ENCODE measurements at places on chromosomes 4 and X.

DNA sequence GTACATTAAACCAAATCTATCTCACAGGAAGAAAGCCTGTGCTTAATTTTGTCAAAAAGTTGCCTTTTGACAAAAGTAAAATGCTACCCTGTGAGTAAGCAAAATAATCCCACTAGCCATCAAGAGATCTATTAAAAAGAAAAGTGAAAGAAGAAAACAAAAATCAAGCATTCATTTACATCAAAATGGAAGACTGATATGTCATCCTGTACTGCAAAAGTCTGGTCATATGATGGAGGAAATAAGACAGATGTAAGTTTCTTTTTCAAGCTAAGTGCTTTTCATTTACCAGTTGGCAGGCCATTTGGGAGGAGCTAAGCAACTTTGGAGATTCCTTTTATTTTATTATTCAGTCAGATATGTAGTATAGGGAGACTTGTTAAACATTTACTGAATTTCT lies 387.4 kb downstream of the SPOCK3 start:
- H3K27me3 ChIP-seq = no peaks in the 10 kb centered on the region
- no peaks in the 10 kb centered on the region for H3K36me3 ChIP-seq
- H3K27ac ChIP-seq = no peak overlapping the region
- no peaks in the 10 kb centered on the region for H3K4me1 ChIP-seq
- no peak overlapping the region for H3K4me3 ChIP-seq

DNA sequence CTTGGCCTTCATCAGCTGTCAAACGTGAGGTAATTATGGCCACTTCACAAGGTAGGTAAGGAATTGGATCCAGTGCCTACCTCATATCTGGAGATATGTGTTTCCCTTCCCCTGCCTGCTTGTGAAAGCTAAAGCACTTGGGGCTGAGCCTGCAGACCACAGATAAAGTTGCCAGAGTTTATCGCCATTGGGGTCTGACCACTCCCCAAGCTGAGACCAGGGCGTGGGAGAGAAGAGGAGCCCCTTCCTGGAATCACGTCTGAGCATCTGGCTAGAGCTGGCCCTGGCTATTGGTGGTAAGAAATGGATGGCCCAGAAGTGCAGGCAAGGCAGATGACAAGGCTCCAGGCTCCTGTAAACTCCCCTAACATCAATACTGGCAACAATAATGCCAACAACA lies 2.7 kb downstream of the ALAS2 start:
- no peak overlapping the region for H3K27ac ChIP-seq
- no peak for DNase-seq
- H3K36me3 ChIP-seq = no peaks in the 10 kb centered on the region
- no peaks in the 10 kb centered on the region for H3K27me3 ChIP-seq
- no peaks in the 10 kb centered on the region for H3K4me1 ChIP-seq
- H3K4me3 ChIP-seq = no peak overlapping the region

- H3K4me3 ChIP-seq = no peak overlapping the region
- H3K36me3 ChIP-seq = no peaks in the 10 kb centered on the region
- peak; percentile 16 for DNase-seq
- H3K4me1 ChIP-seq = no peaks in the 10 kb centered on the region
These were observed 153.5 kb downstream of the SLC10A7 start for GRCh38 chr4:146368209-146368608.

DNA sequence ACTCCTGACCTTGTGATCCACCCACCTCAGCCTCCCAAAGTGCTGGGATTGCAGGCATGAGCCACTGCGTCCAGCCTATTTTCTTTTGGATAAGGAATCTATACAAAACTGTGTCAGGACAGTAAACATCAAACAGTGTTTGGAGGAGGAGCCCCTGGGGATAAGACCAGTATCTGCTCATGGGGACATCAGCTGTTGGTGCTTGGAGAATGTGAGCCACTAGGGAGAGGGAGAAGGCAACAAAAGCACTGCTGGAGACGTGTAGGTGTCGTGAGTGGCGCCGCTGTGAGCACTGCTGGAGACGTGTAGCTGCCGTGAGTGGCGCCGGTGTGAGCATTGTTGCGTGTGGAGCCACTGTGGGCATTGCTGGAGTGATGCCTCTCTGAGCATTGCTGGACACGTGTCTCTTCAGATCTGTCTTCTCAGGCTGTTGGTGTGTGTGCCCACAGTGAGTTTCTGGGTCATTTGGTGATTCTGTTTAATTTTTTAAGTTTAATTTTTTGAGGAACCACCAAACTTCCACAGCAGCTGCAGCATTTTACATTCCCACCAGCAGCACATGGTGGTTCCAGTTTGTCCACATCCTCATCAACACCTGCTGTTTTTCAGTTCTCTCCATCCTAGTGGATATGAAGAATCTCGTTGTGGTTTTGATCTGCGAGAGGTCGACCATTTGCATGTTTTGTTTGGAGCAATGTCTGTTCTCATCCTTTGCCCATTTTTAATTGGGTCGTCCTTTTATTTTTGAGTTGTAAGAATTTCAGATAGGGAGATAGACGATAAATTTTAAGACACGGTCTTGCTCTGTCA lies 19.0 kb downstream of the DGKQ start:
- H3K27ac ChIP-seq = no peak overlapping the region
- H3K4me3 ChIP-seq = no peak overlapping the region
- no peaks in the 10 kb centered on the region for H3K27me3 ChIP-seq
- peaks cover 5% of the 10 kb centered on the region for H3K36me3 ChIP-seq
- no peak for DNase-seq

- no peaks in the 10 kb centered on the region for H3K36me3 ChIP-seq
- H3K4me3 ChIP-seq = no peak overlapping the region
- DNase-seq = no peak
These were observed 324.2 kb downstream of the TMA16 start for GRCh38 chr4:163818673-163819072.

- no peaks in the 10 kb centered on the region for H3K36me3 ChIP-seq
- H3K4me1 ChIP-seq = peaks cover 10% of the 10 kb centered on the region
- H3K27me3 ChIP-seq = no peaks in the 10 kb centered on the region
- no peak overlapping the region for H3K4me3 ChIP-seq
- H3K27ac ChIP-seq = peak overlapping the region; percentile 83
- peak; percentile 95 for DNase-seq
These were observed 581.1 kb downstream of the INPP4B start for GRCh38 chr4:142264961-142265360.

DNA sequence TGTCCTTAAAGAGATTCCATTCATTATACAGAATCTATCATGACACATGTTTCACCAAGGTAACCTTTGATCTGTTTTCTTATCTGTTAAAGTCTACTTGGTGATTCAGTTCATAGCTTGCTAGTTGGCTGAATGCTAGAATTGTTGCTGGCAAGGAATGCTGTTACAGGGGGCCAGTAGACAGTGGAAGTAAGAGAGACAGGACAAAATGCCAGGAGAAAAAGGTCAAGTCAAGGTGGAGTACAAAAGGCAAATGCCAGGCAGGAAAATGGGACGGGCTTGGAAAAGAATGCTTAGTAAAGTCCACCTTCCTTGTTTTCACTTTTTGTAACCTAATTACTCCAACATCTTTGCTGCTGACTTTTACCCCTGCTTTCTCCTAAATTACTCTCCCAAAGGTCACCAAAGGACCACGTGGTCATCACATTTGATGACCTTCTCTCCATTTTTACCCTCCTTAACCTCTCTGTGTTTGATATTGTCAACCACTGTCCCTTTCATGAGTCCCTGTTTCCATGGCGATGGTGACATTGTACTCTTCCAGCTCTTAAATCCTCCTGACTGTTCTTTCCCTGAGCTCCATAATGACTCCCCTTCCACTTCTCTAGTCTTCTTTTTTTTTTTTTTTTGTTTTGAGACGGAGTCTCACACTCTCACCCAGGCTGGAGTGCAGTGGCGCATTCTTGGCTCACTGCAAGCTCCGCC lies 24.5 kb upstream of the TAPT1 start:
- H3K4me1 ChIP-seq = peaks cover 9% of the 10 kb centered on the region
- peak; percentile 83 for DNase-seq
- no peak overlapping the region for H3K4me3 ChIP-seq
- no peaks in the 10 kb centered on the region for H3K27me3 ChIP-seq

DNA sequence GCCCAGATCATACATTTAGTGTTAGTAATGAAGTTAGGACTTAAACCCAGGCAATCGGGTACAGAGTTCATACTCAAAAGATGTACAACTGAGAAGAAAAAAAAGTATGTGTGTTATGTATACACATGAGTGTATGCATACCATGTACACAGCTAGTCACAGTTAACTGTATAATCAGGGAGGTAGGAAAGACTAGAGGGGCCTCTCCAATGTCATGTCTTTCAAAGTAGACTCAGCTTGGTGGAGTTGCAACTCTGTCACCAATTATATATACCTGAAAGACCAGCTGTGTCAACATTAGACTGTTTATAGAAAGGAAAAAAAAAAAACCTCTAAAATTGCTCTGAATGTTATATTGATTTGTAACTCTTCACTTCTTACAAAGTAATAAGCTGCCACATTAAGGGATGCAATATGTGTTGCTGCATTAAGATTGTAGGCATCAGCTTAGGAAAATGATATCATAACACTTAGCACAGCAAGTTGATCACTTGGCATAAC lies 167.5 kb downstream of the DCTD start:
- H3K4me1 ChIP-seq = no peaks in the 10 kb centered on the region
- no peak for DNase-seq
- no peak overlapping the region for H3K4me3 ChIP-seq
- no peaks in the 10 kb centered on the region for H3K36me3 ChIP-seq

GRCh38 chr4:176308441-176308840 lies 11.3 kb upstream of the SPCS3 start:
- H3K36me3 ChIP-seq = no peaks in the 10 kb centered on the region
- H3K4me3 ChIP-seq = no peak overlapping the region
- H3K27me3 ChIP-seq = no peaks in the 10 kb centered on the region
- no peak for DNase-seq

DNA sequence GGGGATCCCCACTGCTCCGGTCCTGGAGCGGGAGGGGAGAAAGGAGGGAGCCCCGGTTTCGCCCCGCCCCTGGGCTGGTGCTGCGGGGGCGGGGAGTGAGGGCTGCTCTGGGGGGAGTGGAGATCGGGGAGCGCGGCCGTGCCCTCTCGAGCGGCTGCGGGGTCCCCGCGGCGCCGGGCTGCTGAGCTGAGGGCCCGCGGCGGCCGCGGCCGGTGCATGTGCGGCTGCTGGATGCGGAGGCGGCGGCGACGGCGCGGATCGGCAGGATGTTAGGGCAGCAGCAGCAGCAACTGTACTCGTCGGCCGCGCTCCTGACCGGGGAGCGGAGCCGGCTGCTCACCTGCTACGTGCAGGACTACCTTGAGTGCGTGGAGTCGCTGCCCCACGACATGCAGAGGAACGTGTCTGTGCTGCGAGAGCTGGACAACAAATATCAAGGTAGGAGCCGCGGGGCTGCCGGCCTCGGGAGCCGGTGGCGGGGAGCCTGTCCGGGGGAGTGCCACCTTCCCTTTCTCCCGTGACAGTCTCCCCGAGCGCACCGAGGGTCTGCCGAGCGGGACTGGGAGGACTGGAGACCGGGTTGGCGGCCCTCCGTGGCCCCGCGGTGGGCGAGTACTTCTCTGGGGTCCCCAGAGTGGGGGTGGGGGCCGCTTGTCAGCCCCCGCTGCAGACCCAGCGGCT lies at the start of gene ING2:
Gene ING2, plus strand, starts transcription at position 129 of the 681 bp plus-strand sequence. Its CDS starts 138 bp downstream, at position 267.
- peak within 1 kb of the TSS; percentile 89 for H3K4me3 ChIP-seq
- no peaks in the 10 kb centered on the region for H3K36me3 ChIP-seq
- H3K27ac ChIP-seq = peak within 1 kb of the TSS; percentile 95
- DNase-seq = no peak
- peaks cover 2% of the 10 kb centered on the region for H3K4me1 ChIP-seq

- H3K27ac ChIP-seq = no peak overlapping the region
- no peaks in the 10 kb centered on the region for H3K27me3 ChIP-seq
- no peak overlapping the region for H3K4me3 ChIP-seq
- no peak for DNase-seq
- no peaks in the 10 kb centered on the region for H3K4me1 ChIP-seq
- no peaks in the 10 kb centered on the region for H3K36me3 ChIP-seq
These were observed 183.8 kb downstream of the COL25A1 start for GRCh38 chr4:109118635-109119034.

- no peaks in the 10 kb centered on the region for H3K36me3 ChIP-seq
- no peaks in the 10 kb centered on the region for H3K4me1 ChIP-seq
- no peak overlapping the region for H3K27ac ChIP-seq
These were observed 34.0 kb downstream of the LDOC1 start for GRCh38 chrX:141142946-141143345.

GRCh38 chr4:85732124-85732523 lies 257.2 kb downstream of the ARHGAP24 start:
- DNase-seq = no peak
- H3K4me1 ChIP-seq = no peaks in the 10 kb centered on the region
- H3K27ac ChIP-seq = no peak overlapping the region

DNA sequence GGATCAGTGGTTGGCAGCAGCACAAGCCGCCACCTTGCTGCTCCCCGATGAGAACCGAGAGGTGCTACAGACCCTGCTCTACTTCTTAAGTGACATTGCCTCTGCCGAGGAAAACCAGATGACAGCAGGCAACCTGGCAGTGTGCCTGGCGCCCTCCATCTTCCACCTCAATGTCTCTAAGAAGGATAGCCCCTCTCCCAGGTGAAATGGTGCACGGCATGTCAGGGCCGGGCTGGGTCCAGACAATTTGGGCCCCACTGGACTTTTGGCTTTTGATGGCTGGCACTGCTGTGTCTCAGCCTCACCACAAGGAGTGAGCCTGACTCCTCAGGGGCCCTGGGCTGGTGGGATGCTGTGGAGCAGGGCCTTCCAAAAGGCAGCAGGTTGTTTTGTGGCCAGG lies 74.1 kb downstream of the STARD8 start:
- no peak overlapping the region for H3K27ac ChIP-seq
- no peaks in the 10 kb centered on the region for H3K4me1 ChIP-seq
- DNase-seq = no peak
- H3K36me3 ChIP-seq = no peaks in the 10 kb centered on the region
- H3K27me3 ChIP-seq = no peaks in the 10 kb centered on the region
- H3K4me3 ChIP-seq = no peak overlapping the region

DNA sequence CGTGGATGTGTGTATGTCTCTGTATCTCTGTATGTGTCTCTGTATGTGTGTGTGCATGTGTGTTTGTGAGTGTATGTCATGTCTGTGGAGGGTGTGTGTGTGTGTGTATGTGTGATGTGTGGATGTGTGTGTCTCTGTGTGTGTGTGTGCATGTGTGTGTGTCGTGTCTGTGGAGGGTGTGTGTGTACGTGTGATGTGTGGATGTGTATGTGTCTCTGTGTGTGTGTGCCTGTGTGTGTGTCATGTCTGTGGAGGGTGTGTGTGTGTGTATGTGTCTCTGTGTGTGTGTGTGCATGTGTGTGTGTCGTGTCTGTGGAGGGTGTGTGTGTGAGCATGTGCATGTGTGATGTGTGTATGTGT lies 51.6 kb upstream of the ADRA2C start:
- no peaks in the 10 kb centered on the region for H3K27me3 ChIP-seq
- no peak for DNase-seq
- no peaks in the 10 kb centered on the region for H3K4me1 ChIP-seq
- no peak overlapping the region for H3K4me3 ChIP-seq
- no peak overlapping the region for H3K27ac ChIP-seq
- H3K36me3 ChIP-seq = no peaks in the 10 kb centered on the region

- no peak overlapping the region for H3K27ac ChIP-seq
- DNase-seq = no peak
- no peaks in the 10 kb centered on the region for H3K36me3 ChIP-seq
- H3K4me3 ChIP-seq = no peak overlapping the region
These were observed 8.0 kb downstream of the NR3C2 start for GRCh38 chr4:148434075-148434773.

GRCh38 chrX:1531096-1531890 lies 5.7 kb downstream of the P2RY8 start:
- no peak overlapping the region for H3K27ac ChIP-seq
- no peaks in the 10 kb centered on the region for H3K27me3 ChIP-seq
- no peaks in the 10 kb centered on the region for H3K4me1 ChIP-seq

Measured in fibroblast of lung (primary cell).